GM12878 (cell line): ENCODE measurements at places on chromosomes 7 and 10. TPM values are rescaled to one million over a fixed set of nuclear protein-coding genes. Genes with fewer than 3 reads are reported as not detected.

HECTD2 gene
- polyA plus RNA-seq, result 1.7 and 2.7 TPM in 2 replicates

DNA sequence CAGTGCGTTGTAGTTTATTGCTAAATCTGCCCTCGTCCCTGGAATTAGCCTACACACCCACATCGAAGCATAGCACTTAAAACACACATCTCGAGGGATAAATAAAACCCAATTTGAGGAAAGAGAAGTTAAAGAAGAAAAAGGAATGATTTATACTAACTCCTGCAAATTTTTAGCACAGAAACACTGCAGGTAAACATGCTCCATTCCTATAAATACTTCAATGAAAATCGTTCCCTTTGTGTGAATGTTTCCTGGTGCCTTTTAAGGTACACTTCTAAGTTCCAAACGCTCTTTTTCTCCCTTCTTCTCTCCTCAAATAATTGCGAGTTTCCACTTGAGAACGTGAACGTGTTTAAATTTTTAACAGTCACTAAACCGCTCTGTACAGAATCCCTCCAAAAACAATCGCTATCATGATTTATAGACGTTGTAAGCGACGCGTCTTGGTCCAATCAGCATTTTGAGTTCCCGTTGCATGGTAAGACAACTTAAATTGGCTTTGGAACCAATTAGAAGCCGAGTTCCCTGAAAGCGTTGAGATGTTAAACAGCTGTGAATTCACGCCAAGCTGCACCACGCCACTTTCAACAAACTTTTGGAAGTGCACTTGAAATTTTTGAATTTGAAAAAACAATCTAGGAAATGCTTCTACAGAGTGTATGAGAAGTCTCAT is 12.5 kb upstream of the EBLN1 start:
- DNase-seq, result no peak

DNA sequence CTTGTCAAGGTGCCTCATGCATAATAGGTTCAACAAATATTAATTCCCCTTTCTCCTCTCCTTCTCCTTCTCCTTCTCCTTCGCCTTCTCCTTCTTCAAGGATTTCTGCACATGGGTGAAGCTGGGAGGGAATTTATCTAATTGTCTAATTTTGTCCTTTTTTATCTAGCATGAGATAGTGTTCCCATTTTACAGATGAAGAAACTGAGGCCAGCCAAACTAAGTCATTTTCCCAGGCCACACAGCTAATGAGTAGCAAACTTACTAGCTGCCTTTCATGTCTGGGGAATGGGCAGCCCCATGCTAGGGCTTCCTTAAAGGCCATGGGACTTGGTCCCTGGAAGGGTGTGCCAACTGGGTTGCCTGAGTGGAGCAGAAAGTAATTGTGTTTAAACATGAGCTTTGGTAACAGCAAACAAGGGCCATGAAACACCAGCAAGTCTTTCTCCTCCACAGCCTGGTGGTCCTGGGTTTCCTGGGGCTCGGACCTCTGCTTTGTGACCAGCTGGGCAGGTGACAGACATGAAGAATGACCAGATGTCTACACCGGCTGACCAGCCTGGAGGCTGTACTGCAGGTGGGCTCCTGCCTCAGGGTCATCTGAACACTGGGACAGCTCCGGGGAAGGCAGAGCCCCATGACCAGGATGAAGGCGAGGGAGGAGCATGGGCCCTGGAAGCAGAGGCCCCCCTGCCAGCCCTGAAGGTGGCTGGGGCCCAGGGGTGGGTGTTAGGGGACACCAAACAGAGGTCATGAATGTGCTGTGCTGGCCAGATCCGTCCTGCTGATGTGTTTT is 138.0 kb downstream of the PTPN20 start:
- no peak for DNase-seq

GRCh38 chr10:43254199-43254730 is 12.6 kb downstream of the RASGEF1A start:
- no peak for DNase-seq

- no peak for DNase-seq
These were observed 55.1 kb downstream of the LGI1 start for GRCh38 chr10:93812659-93813338.

- DNase-seq, result no peak
These were observed 662 bp downstream of the NRCAM start for GRCh38 chr7:108455551-108455997.

GRCh38 chr7:16086743-16087142 is 334.6 kb downstream of the CRPPA start:
- DNase-seq, result no peak

DNA sequence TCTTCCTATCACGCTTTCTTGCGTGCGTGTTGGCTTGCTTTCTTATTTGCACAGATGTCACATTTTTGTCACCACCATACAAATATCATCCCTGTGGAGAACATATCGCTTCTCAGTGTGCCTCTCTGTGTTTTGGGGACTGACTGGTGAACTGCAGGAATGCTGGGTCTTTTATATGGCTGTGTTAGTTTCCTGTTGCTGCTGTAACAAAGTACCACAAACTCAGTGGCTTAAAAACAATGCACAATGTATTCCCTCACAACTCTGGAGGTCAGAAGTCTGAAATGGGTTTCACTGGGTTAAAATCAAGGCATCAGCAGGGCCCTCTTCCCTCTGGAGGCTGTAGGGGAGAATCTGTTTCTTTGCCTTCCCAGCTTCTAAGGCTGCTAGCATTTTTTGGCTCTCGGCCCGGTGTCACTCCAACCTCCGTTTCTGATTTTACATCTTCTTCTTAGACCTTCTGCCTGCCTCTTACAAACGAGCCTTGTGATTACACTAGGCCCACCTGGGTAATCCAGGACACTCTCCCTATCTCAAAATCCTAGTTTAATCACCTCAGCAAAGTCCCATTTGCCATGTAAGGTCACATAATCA is 82.0 kb downstream of the LRMDA start:
- DNase-seq, result no peak
